ENCODE measurements at places on chromosomes 5 and 9.

- no peak for DNase-seq
These were observed 63.2 kb upstream of the FYB1 start for GRCh38 chr5:39282561-39282960.

- no peak for DNase-seq
These were observed 36.4 kb downstream of the PWWP2A start for GRCh38 chr5:160082614-160083500.

GRCh38 chr5:38515646-38516045 is 40.8 kb downstream of the LIFR start:
- DNase-seq, result no peak

DNA sequence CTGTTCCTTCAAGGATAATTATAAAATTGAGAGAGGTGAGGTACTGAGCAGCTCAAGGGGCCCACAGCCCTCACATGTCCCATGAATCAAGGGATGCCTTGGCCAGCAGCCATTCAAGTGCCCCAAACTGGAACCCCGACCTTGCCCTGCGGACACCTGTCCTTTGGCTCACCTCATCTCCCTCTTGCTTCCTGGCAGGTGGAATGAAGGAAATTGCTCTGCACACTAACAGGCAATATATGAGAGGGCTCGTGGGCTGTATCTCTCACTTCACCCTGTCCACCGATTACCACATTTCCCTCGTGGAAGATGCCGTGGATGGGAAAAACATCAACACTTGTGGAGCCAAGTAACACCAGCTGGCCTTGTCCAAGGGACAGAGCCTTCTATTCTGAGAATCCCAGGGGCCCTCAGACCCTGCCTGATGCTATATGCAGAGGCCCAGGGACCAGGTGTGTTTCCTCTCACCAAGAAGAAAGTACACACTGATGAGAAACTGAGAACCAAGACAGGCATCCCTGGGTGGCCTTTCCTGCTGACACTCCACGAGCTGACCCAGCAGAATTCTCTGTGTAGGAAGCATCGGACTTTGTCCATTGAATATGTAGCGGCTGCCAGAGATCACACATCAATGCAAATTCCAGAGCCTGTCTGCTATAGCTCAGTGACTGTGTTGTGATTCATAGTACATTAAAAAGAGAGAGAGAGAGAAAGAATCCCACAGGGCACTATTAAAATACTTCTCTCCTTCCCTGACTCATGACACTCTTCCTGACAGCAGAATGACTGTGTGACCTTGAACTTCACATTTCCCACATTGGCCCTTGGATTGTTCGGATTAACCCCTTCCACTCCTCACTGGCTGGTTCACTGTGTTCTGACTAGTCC is 92.6 kb downstream of the LIFR start:
- DNase-seq, result no peak

DNA sequence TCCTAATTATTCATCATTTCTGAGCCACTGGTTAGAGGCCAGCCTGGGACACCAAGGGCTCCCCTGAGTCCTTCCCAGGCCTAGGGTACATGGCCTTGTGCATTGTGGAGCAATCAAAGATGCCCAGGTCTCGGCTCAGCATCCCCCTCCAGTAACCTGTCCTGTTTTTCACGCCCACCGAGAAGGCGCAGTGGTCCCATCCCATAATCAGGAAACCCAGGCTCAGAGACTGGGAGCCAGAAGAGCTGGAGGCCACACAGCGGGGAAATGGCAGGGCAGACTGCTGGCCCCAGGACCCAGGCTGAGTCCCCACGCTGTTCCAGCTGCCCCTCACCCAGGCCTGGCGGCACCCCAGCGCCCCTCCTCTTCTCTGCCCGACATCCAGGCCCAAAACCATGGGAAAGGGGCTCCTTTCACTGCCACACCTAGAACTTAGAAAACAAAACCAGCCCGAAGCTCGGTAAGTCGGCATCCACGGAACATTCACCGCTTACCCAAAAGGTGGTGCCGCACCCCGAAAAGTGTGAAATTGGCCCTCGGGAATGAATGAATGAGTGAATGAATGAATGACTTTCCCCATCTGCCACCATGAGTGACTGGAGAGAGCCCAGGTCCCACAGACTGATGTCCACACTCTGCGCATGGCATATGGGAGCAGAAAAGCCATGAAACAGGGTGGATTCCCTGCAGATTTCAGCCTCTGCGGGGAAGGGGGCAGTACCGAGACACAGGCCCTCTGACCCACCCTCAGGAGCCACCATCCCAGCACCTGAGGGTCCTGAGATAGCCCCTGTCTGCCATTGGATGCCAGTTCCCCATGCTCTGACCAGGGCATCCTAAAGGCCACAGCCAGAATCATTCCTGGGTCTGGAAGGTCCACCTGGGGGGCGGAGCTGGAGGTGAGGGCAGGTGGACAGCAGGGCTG is 132.5 kb downstream of the OLFM1 start:
- DNase-seq, result no peak

DNA sequence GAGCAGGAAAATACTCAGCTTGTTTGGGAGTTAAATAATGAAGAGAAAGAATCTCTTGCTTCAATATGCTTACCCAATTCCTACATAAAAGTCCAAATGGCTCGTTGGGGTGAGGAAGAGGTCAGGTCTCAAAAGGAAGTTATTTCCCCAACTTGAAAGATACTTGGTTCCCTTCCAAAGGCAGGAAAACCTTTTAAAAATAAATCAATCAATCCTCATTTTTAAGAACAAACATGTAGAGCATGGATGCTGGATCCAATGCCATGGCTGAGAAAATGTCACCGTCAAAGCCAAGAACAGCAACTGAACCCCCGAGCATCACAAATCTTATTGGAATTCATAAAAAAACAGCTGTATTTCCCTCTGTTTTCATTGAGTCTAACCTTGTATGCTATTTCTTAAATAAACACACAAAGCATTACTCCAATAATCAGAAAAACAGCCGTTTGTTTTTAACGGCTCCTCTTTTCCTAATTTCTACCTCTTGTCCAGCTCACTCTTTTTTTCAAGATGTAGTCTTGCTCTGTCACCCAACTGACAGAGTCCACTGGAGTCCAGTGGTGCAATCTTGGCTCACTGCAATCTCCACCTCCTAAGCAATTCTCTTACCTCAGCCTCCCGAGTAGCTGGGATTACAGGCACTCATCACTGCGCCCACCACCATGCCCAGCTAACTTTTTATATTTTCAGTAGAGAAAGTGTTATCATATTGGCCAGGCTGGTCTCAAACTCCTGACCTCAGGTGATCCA is 140.7 kb downstream of the GNA14 start:
- no peak for DNase-seq

- no peak for DNase-seq
These were observed 208.8 kb downstream of the SAXO1 start for GRCh38 chr9:18824095-18824666.

- DNase-seq, result no peak
These were observed 19.1 kb downstream of the MRPL36 start for GRCh38 chr5:1780614-1780930.

DNA sequence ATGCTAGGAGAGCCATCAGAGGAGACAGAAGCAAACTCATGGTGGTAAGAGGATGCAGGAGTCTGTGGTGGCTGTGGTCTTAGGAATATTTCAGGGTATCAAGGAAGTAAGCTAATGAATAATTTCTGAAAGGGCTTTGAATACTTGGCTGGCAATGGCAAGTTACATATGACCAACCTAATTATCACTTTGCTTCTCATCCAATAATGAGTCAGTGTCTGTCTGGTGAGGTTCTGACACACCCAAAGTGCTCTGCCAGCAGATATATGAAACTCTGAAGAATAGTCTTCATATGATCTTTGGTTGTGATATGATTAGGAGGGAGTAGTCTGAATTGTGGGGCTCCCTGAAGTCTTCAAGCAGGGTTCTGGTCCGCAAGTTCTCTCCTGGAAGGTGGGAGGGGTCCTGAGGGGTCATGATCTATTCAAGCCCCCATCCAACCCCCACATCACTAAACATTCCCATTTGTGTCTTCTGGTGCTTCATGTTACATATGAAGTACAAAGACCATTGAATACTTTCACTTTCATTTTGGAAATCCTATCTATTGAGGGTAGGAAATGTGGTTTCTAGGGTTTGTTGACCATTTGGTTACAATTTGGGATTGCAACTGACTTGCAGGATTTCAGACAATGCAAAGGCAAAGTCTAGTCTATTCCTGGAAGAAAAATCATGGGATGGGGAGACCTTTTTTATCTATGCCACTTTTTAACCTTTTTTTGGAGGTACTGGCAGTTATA is 199.9 kb upstream of the CDKN2B start:
- DNase-seq, result no peak

- no peak for DNase-seq
These were observed 31.1 kb upstream of the CETN3 start for GRCh38 chr5:90440644-90441043.

DNA sequence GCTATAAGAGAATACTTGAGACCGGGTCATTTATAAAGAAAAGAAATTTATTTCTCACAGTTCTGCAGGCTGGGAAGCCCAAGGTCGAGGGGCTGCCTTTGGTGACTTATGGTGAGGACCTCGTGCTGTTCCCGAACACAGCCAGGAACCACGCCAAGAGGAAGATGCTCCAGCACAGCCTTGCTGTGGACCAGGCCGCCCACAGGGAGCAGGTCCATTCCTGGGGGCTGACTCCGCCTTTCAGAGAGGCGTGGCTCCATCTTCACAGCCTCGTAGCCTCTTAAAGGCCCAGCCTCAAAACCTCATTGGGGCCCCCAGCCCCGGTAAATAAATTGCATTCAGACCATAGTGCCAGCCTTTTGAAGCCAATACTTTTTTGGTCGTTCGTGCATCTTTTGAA is 93.5 kb upstream of the CACNA1B start:
- no peak for DNase-seq

DNA sequence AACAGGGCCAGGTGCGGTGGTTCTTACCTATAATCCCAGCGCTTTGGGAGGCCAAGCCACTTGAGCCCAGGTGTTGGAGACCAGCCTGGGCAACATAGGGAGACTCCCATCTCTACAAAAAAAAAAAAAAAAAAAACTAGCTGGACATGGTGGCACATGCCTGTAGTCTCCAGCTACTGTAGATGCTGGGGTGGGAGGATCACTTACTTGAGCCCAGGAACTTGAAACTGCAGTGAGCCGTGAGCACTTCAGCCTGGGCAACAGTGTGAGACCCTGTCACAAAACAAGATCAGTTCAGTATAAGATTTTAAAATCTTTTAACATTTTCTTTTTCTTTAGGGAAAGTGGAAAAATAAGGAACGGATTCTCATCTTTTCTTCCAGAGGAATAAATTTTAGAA is 2.5 kb downstream of the BRIX1 start:
- no peak for DNase-seq

DNA sequence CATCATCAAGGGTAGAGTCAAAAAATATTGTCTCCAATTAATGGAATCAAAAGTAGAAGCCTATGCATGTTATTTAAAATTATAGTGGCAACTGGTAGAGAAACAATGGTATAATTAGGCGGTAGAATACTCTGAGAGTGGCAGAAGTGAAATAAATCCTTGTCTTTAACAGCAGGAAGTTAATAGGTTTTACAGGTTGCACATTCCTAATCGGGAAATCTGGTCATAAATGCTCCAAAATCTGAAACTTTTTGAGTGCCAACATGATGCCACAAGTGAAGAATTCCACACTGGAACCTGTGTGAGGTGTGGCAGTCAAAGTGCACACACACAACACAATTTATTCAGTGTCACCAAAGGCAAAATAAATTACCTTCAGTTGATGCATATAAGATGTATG is 433.4 kb downstream of the TAF11L14 start:
- no peak for DNase-seq

GRCh38 chr5:1874771-1875220 is 7.9 kb downstream of the IRX4 start:
- no peak for DNase-seq

DNA sequence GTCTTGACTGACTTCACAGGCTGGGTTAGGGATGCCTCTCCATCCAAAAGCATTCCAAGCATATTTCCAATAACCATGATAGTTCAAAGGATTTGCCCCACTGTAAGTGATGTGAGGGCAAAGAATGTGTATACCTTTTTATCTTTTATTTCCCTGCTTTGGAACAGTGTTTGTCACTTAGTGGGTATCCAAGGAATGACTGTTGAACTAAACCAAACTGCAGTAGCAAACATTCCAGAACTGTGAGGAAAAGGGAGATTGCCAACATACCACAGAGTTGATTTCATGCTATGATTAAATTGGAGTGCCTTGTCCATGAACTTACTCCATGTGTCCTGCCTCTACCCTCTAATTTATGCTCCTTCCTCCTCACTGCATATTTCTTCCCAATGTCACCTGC is 400.0 kb downstream of the KIAA0825 start:
- no peak for DNase-seq

DNA sequence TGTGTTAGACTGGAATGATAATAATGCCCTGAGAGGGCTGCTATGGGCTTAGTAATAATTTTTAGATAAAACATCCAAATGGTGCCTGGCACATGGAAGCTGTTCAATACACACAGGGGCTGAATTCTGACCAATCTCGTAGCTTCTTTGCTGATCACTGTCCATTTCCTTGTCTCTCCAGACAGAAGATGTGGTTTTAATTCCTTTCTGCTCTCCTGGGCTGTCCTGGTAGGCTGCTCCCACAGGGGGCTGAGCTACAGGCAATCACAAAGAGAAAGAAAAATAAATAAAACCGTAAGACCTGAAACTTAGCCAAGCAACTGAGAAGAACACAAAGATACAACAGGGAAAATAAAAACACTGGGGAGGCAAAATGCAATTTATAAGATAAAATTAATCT is 136.5 kb downstream of the CDK5RAP2 start:
- DNase-seq, result no peak

DNA sequence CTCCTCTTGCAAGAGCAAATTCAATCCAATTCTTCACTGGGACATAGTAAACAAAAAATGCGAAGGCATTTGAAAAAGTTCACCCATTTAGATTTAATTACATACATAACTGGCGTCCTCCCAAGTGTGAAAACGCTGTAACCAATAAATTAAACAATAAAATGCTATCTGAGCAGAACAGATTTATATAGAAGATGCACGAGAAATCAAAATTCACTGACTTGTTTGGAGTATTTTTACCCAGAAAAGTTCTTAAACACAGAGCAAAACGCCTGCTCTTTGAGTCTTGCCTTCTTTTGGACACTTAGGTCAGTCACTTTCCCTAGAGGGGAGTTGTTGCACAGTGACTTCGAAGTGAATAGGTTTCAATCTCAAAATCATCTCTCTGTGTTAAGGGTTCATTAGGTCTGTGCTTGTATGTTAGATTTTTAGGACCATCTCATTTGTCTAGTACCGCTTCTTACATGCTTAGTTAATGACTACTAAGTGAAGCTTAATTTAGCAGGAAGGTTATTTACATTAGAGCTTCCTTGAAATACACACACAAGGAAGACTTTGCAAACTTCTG is 1.9 kb downstream of the ALDH1A1 start:
- no peak for DNase-seq

Measured in activated naive CD4-positive, alpha-beta T cell treated with anti-CD3 and anti-CD28 coated beads, Interleukin-2, amount 50 U/mL, for 72 hours (primary cell).